Activated CD4-positive, alpha-beta T cell treated with anti-CD3 and anti-CD28 coated beads, Interleukin-2, amount 10 ng/mL, durations not matched to agents 24 days and 14 days (primary cell): ENCODE measurements at places on chromosomes 3 and 15.

- DNase-seq: no peak
Measured at GRCh38 chr15:61474796-61475195, 245.7 kb upstream of the RORA start.

GRCh38 chr15:65918945-65919344 is 49.7 kb downstream of the RAB11A start:
- no peak for DNase-seq

- peak; percentile 61 for DNase-seq
Measured at GRCh38 chr3:12138044-12138443, 20.7 kb downstream of the TIMP4 start.

GRCh38 chr3:103403191-103403590 is 968.4 kb downstream of the ZPLD1 start:
- DNase-seq: no peak

GRCh38 chr3:121793078-121793477 is 41.8 kb downstream of the IQCB1 start:
- DNase-seq: no peak

GRCh38 chr15:49380912-49381311 is 42.1 kb upstream of the FGF7 start:
- DNase-seq: no peak

DNA sequence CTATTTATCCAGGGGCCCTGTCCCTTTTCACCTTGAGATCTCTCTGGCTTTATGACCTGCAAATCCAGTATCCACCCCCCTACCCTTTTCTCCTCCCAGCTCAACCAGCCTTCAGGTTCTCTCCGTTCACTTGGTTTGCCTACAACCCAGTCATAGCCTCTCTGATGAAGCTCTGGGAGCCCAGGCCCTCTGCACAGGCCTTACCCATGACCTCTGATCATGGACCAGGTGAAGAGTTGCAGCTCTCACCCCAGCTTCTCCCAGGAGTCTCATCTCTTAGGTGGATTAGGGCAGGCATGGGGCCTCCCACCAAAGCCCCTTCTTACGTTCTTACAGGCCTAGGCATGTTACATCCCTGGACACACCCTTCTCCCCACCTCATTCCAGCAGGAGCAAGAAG is 59.8 kb downstream of the EXOG start:
- no peak for DNase-seq

DNA sequence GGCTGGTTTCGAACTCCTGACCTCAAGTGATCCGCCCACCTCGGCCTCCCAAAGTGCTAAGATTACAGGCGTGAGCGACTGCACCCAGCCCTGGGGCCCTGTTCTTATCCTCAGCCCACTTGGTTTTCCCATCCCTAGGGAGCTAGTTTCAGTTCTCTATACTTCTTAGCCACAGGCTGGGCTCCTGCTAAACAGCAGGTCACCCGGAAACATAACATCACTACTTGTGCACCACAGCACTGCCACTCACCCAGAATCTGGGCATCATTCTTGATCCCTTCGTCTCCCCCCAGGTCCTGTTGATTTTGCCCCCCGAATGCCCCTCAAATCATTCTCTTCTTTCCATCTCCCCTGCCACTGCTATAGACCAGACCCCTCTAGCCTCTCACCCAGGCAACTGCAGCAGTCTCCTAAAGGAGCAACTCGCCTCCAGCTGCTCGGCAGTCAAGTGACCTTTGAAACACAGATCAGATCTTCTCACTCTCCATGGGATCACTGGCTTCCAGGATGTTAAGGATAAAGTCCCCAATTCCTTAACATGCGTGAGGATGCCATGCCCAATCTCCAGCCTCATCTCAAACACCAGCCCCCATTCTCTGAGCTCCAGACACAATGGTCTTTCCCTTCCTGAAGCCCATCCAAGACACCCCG is 5.6 kb upstream of the AP3S2 start:
- no peak for DNase-seq

DNA sequence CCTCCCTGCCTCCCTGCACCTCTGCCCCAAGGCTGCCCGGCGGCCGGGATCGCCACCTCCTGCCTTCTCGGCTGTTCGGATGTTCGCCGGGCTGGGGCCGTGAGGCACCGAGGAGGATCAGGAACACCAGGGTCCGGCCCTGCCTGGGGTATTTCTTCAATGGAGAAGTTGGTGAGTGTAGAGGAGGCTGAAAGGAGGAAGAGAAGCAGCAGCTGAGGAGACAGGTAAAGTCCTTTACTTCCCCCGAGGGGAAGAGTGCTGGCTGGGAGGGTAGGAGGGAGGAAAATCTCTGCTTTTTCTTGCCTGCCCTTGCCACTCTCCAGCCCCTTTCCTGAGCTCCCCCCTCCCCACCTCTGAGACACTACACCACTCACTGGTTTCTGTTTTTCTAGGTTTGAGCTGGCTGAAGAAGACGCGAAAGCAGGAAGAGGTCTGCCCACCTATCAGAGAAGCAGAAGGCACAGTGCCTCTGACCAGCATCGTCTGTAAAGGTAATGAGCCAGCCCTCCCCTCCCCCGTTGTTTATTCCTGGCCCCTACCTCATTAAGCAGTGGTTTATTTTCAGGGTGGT is 519 bp downstream of the ASB7 start:
- peak; percentile 89 for DNase-seq

DNA sequence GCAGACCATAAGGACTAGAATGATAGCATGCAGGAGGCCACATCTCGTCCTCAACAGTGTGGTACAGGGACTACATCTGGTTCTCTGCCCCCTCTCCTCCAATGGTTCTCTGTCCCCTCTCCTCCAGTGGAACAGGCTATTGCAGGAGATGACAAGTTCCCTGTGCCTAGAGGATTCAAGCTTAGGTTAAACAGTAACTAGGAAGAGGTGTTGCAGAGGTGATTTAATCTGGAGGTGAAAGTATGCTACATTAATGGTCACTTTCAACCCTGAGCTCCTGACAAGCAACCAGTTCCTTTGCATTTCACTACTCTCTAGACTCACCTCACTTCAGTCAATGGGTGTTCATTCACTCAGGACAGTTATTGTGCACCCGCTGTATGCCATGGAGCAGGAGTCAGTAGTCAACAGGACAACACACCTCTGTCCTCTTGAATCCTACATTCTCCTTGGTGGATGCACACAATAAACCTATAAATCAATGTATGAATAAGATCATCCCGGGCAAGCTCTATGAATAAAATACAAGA is 16.0 kb downstream of the SPATA12 start:
- no peak for DNase-seq

DNA sequence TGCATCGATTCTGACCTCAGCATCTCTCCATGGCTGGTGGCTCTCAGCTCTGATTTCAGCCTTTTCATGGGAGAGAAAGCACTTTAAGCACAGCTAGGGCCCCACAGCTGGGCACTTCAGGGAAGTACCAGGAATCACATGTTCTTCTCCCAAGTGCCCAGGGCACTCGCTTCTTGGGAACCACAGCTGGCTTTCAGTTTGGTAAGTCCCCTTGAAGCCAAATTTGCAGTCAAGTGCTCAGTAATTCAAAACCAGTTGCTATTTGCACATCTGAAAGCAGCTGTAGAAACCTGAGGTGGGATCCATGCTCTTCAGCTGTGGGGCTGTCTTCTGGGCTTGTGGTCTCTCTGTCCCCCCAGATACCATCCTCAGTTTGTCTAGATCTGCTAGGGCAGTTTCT is 12.8 kb downstream of the GABRA5 start:
- no peak for DNase-seq

- DNase-seq: no peak
Measured at GRCh38 chr15:91891788-91892345, 38.4 kb downstream of the SLCO3A1 start.

DNA sequence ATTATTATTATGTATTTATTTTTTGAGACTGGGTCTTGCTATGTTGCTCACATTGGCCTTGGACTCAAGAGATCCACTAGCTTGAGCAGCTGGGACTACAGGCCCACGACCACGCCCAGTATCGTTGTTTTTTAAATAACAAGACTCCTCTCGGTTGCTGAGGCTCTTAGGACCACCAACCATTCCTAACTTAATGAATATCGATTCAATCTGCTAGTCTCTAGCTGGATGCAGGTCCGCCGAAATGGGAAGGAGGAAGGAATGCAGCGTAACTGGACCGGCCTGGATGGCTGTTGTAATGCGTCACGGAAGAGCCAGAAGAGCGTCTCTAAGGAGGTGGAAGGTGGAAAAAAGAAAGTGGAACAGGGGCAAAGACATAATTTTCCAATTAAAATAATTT is 1.7 kb downstream of the ANXA2 start:
- DNase-seq: no peak

DNA sequence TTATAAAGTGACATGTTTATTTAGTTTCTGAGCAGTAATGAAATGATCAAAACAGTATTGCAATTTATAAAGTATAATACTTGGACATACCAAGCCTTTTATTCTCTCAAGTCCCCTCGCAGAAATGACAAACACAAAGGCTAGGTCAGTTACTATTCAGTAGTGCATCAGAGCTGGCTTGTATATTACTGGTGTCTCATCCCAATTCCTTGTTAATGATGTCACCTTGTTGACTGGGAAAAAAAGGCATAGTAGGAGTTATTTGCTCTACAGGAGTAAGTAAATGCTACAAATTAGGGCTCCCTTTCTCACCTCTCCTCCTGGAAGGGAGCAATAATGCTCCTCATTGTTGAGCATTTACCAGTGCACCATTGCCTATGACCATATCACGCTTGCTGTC is 317.6 kb downstream of the CHL1 start:
- no peak for DNase-seq

GRCh38 chr15:101193120-101193644 is 58.7 kb downstream of the CHSY1 start:
- DNase-seq: no peak

DNA sequence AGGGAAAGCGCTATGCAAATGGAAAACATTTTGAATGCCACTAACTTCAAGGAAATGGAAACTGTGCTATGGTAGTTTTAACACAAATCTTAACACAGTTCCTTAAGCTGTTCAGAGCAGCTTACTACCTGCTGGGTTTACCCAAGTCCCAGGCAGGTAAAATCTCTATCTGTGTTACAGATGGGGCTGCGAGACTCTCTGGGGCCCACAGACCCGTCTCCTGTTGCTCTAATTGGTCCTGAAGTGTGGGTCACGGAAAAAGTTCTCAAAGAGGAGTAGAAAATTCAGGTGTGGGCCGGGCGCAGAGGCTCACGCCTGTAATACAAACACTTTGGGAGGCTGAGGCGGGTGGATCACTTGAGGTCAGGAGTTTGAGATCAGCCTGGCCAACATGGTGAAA is 16.9 kb upstream of the ZFYVE19 start:
- DNase-seq: no peak

- no peak for DNase-seq
Measured at GRCh38 chr3:139310474-139310933, 33.3 kb upstream of the MRPS22 start.

- no peak for DNase-seq
Measured at GRCh38 chr3:45942051-45942825, 1.0 kb upstream of the CXCR6 start.

- no peak for DNase-seq
Measured at GRCh38 chr3:106750092-106750491, 627.1 kb upstream of the CCDC54 start.

DNA sequence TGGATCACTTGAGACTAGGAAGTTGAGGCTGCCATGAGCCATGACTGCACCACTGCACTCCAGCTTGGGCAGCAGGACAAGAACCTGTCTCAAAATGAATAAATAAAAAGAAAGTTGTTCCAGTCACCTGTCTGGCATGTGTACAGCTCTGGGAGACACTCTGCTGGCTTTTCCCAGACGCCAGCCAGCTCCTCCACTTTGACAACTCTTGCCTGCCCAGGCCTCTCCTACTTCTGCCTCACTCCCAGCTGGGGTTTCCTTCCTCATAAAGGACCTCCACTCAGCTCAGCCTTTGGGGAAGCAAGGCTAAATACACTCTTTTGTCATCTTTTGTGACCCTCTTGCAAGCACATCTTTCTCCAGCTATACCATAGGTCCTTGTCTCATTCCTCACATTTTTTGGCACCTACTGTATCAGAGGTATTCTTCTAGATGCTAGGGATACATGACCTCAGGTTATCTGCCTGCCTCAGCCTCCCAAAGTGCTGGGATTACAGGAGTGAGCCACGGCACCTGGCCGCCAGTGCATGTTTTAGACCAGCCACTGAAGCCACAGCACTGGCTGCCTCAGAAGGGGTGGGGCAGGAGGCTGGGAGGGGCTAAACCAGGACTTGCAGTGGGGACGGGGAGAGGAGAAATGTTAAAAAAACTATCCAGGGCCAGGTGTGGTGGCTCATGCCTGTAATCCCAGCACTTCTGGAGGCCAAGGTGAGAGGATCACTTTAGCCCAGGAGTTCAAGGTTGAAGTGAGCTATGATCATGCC is 10.0 kb upstream of the ELP6 start:
- no peak for DNase-seq

- no peak for DNase-seq
Measured at GRCh38 chr3:98971169-98971681, 69.7 kb upstream of the DCBLD2 start.

GRCh38 chr15:72912121-72912520 is 128.6 kb upstream of the ADPGK start:
- DNase-seq: peak; percentile 37
